ENCODE measurements at places on chromosomes 7 and 10.

DNA sequence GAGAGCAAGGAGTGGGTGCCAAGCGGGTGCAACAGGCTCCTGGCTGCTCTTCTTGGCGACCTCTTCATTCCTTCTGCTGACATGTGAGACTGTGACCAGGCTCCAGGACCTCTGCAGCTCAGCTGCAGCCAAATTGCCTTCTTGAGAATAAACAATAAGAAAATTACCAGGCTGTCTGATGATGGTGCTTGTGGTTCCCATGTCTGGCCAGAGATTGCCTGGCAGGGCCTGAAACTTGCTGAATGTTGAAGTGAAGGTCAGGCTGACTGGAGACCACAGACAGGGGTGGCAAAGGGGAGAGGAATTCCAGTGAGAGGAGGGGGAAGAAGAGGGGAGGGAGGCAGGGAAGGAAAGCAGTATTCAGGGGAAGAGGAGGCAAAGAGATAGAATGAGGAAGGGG is 497.4 kb upstream of the PODXL start:
- no peak for DNase-seq

GRCh38 chr10:5396556-5397300 is 7.9 kb downstream of the TUBAL3 start:
- no peak for DNase-seq

GRCh38 chr10:133249094-133249780 is 11.6 kb downstream of the VENTX start:
- no peak for DNase-seq

- no peak for DNase-seq
Measured at GRCh38 chr10:132710036-132710686, 75.8 kb downstream of the NKX6-2 start.

DNA sequence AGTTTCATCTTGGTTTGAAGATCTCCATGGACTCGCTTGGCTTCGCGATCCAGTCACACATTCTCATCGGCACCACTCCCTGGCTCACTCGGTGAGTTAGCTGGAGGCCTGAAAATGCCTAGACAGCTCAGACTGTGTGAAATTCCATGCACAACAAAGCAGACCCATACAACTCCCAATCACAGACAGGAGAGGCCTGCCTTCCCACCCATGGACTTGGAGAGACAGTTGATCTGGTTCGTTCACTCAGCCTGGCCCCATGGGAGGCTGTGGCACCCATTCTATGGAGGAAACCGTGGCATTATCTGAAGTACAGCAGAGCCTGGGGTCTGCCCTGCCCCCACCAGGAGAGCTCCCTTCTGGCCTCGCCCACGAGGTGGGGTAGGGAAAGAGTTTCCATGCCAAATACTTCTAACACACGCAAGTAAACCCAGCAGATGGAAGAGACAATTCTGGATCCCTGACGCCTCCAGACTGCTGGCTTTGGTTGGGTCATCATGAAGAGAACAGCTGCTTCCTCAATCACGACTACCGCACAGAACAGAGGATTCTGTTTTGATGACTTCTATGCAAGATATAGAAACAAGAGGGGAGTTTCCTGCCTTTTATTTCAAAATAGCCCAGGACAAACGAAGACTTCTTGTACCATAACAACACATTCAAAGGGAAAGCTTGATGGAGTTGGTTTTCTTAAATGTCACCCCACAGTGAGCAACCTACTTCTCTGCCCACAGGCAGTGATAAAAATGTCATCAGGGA is 15.9 kb downstream of the FAM53B start:
- no peak for DNase-seq

All from fibroblast of skin of left quadriceps (primary cell).